ENCODE measurements at places on chromosomes 11 and 22.
A peak's percentile ranks its signal among the peaks of the same experiment; 100 is the strongest.

GRCh38 chr11:129589190-129589860, 213.7 kb downstream of the BARX2 start:
- DNase-seq, result no peak

GRCh38 chr11:85810521-85810870, 445 bp downstream of the SYTL2 start:
- DNase-seq, result no peak

- DNase-seq, result no peak
These were observed 12.2 kb downstream of the BDNF start for GRCh38 chr11:27688076-27688475.

- DNase-seq, result no peak
These were observed 14.1 kb downstream of the SCUBE1 start for GRCh38 chr22:43329061-43329460.

DNA sequence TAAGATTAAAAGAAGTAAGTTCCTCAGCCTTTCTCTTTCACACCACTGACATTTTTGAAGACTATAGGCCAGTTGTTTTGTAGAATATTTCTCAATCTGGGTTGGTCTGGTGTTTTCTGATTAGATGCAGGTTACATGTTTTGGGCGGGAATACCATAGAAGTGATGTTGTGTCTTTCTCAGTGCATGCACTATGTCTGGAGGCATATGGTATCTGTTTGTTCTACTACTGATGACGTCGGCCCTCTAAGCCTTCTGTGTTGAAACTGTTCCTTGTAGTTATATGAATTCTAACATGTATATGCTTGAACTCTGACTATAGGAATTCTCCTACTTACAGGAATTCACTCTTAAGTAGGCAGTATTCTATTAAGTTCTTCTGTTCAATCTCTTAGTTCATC, 21.6 kb downstream of the ZFTA start:
- no peak for DNase-seq

- no peak for DNase-seq
These were observed 115.6 kb upstream of the B3GAT1 start for GRCh38 chr11:134527382-134528243.

- no peak for DNase-seq
These were observed 16.5 kb upstream of the APOBEC3A start for GRCh38 chr22:38940811-38941384.

- DNase-seq, result no peak
These were observed 1.9 kb upstream of the PHF21A start for GRCh38 chr11:46122945-46123715.

- no peak for DNase-seq
These were observed 906.2 kb downstream of the BRD1 start for GRCh38 chr22:48921411-48921903.

GRCh38 chr11:29984544-29984943, 32.3 kb downstream of the KCNA4 start:
- DNase-seq, result no peak

DNA sequence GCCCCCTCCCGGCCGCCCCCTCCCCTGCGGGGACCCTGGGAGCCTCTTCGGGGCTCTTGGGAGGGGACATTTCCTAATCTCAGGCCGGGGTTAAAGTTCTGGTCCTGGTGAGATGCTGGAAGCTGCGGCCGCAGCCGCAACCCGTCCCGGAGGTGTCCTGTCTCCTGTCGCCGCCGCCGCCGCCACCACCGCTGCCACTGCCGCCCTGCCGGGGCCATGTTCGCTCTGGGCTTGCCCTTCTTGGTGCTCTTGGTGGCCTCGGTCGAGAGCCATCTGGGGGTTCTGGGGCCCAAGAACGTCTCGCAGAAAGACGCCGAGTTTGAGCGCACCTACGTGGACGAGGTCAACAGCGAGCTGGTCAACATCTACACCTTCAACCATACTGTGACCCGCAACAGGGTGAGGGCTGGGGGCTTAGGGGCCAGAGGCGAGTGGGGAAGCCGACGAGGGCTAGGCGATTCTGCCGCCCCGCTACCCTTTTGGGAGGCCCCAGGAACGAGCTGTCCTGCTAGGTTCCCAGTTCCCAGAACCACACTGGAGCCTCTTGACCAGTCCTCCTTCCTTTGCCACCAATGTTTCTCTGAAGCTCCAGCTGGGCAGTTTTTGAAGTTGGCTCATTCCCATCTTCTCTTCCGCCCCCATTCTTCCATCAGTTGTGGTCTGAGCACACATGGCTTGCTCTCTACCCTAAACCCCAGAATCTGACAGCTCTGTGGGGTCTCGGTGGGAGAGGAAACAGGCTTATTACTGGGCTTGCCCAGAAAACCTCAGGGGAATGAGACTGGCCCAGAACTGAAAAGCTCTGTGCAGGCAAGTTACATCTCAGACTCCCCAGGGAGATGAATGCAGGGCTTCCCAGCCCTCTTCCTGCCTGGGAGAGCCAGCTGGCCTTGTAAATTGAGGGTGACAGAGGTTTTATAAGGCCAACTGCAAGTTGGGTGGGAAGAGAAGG, 781 bp downstream of the SIDT2 start:
- peak; percentile 28 for DNase-seq

GRCh38 chr22:23204125-23204488, 23.8 kb downstream of the BCR start:
- DNase-seq, result no peak

GRCh38 chr11:10374386-10374785, 69.5 kb downstream of the ADM start:
- no peak for DNase-seq

DNA sequence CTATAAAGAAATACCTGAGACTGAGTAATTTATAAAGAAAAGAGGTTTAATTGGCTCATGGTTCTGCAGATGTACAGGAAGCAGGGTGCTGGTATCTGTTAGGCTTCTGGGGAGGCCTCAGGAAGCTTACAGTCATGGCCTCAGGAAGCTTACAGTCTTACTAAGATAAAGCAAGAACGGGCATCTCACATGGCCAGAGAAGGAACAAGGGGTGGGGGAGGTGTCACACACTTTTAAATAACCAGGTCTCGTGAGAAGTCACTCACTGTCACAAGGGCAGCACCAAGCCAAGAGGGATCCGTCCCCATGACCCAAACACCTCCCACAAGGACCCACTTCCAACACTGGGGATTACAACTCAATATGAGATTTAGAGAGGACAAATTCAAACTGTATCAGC, 192.8 kb upstream of the B3GAT1 start:
- DNase-seq, result no peak

DNA sequence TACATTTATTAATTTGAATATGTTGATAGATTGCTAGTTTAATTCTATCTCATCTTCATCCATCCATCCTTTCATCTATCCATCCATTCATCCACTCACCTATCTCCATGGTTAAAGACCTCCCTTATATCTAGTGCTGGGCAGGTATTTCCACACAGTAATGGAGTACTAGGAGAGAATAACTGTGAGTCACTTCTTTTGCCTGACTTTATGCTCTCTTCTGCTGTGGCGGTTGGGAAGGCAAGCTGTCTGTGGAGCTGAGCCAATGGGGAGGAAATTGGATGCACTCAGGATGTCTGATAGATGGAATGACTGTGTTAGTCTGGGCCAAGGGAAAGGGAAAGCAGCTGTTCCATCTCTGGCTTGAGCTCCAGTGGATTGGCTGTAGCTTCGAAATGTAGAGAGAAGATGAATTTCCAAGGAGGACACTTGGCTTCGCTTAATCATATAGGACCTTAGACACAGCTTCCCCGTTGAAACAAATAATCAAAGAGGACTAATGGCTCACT, 60.3 kb downstream of the NELL1 start:
- no peak for DNase-seq

- no peak for DNase-seq
These were observed 142.4 kb downstream of the CACNA1I start for GRCh38 chr22:39712751-39713525.

DNA sequence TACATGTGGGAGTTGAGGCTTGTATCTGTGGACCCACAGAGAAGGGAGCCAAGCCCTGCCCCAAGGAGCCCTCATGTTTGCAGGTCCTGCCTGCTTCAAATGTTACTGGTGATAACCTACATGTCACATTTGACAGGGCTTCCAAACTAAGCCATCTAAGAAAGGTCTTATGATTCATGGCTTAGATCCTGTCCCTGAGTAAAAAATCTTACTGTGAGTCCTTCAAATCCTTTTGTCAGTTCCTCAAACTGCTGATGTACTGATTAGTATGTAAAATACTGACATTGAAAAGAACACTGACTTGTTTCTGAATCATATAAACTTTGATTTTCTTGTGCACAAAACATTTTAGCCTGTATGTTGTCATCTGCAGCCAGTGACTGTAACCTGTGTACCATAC, 1.0 kb upstream of the PANX1 start:
- DNase-seq, result no peak

DNA sequence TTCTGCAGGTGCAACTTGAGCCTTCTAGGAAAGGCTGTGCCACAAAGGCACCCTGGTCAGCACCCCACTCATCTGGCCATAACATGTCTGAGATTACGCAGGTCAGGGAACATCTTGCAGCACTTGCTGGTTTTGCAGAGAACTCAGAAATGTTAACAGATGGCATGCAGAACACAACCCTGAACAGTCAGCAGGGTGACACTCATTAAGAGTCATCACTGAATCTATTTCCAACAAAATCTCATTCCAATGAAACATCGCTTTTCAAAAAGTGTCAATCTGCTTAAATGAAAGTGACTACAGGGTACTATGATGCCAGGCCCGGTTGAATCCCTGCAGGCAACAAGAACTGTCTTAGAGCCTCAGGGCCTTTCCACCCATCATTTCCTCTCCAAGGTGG, 369.8 kb upstream of the CCDC90B start:
- no peak for DNase-seq

GRCh38 chr11:76660533-76661305, 9.8 kb downstream of the LRRC32 start:
- DNase-seq, result no peak

DNA sequence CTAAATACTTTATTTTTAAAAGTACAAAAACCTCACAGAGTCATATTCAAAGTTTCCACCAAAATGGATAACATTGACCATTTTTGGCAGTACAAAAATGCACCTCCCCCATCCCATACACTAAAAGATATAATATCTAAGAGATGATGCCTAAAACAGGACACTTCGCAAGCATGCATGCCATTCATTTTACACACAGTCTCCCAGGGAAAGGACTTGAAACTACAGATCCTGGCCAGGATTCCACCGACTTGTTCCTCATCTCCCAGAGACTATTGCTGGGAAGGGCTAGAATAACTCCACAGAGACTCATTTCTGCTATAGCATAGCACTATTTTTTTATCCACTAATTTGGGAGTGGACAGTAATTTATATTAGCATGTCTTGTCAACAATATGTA, 81.7 kb downstream of the MTNR1B start:
- DNase-seq, result no peak

DNA sequence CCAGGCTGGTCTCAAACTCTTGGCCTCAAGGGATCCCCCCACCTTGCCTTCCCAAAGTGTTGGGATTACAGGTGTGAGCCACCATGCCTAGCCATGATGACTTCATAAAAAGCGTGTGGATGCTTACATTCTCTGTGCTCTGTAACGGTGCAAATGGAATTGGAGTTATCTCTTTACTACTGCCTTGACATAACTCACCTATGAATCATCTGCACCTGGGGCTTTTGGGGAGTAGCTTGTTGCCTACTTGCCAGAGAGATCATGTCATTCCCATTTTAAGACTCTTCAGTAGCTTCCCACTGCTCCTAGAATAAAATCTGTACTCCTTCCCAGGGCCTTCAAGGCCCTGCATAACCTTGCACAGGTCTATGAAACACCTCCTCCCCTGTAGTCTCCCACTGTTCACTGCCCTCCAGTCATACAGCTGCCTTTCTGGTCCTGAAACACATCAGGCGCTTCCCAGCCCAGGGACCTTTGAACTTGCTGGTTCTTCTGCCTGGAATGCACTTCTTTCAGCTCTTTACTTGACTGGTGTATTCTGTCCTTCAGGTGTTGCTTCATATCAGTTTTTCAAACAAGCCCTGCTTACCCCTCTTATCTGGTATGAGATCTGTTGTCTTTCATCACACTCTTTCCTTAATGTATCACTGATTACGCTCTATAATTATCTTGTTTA, 19.6 kb upstream of the MOGAT2 start:
- DNase-seq, result no peak

DNA sequence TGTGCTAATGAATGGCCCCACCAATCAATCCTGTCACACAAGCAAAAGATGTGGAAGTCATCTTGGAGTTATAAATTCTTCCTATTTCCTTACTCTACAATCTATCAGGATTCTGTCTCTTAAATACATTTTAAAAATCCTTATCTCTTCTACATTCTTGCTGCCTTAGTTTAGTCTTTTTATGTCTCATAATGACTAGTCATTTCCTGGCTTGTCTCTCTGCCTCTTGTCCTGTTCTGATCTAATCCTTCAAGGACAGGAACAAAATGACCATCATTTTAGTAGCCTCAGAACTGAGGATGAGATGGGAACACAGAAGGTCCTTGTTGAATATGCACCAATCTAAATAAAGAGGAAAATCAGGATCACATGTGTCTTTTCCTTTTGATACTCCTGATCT, 56.6 kb upstream of the LIN7C start:
- DNase-seq, result no peak

GRCh38 chr11:95924414-95924760, 480 bp upstream of the MTMR2 start:
- no peak for DNase-seq

DNA sequence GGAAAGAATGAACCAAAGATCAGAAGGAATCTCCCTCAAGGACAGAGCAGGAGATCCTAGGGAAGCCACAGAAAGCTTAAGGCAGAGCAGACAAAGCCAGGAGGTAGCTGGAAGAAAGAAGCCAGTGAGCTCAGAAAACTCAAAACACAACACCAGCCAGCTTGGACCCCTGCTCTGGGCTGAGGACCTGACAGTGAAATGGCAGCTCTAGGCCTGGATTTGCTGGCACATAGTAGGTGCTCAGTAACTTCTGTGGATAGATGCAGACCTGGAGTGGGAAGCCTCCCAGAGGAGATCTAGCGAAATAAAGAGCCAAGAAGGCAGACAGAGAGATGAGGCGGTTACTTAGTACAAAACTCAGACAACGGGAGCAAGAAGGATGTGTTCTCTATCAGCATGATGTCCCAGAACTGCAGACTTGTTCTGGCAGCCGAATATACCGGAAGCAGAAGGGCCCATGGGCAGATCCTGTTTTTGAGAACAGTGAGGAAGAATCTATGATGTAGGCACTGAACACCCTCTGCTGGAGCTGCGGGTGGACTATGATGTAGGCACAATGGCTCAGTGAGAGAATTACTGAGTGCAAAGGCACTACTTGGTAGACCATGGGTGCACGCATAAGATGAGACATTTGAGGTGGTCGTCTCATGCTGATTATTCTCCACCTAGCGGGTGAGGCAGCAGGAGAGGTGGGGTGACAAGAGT, 4.8 kb downstream of the ROBO4 start:
- no peak for DNase-seq

DNA sequence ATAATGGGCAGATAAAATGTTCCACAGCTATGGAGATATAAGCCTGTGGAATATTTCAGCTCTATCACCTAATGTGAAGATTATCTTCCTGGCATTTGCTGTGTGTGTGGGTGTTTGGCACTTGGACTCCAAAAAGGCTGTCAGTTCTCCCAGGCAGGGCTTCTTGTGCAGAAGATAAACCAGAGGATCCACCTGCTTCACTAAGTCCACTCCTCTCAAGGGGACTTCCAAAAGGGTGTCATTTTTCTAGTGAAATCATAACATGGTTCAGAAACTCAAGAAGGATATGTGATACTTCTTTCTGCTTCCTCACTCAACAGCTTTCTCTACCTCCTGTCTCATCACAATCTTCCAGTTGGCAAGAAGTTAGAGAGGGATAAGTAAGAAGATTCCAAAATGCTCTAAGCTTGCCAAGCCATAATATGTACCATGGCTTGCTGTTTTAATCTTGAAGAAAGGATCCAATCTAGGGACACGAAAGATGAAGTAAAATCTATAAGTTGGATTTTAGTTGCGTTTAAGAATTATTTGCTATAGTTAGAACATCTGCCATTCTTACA, 206.2 kb upstream of the MTMR2 start:
- no peak for DNase-seq

Data from stimulated activated CD4-positive, alpha-beta T cell treated with anti-CD3 and anti-CD28 coated beads, Interleukin-12 subunit alpha, Interleukin-12 subunit beta, amount 100 ng/mL, for 24 hours (primary cell).